ENCODE measurements at places on chromosomes 16 and 17.

GRCh38 chr16:50449800-50450199 lies 81.0 kb upstream of the BRD7 start:
- DNase-seq = no peak

GRCh38 chr17:16364625-16365024 lies 11.4 kb upstream of the CENPV start:
- DNase-seq = no peak

DNA sequence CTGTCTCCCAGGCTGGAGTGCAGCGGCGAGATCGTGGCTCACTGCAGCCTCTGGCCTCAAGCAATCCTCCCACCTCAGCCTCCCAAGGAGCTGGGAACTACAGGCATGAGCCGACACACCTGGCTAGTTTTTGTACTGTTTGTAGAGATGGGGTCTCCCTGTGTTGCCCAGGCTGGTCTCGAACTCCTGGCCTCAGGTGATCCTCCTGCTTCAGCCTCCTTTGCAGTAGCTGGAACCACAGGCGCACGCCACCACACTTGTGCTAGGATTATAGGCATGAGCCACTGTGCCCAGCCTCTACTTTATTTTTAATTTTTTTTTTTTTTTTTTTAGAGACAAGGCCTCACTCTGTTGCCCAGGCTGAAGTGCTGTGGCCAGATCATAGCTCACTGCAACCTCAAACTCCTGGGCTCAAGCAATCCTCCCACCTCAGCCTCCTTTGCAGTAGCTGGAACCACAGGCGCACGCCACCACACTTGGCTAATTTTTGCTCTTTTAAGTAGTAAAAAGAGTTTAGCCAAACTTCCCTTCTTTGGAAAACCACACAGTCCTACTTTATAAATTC lies 4.4 kb downstream of the NTAN1 start:
- no peak for DNase-seq

DNA sequence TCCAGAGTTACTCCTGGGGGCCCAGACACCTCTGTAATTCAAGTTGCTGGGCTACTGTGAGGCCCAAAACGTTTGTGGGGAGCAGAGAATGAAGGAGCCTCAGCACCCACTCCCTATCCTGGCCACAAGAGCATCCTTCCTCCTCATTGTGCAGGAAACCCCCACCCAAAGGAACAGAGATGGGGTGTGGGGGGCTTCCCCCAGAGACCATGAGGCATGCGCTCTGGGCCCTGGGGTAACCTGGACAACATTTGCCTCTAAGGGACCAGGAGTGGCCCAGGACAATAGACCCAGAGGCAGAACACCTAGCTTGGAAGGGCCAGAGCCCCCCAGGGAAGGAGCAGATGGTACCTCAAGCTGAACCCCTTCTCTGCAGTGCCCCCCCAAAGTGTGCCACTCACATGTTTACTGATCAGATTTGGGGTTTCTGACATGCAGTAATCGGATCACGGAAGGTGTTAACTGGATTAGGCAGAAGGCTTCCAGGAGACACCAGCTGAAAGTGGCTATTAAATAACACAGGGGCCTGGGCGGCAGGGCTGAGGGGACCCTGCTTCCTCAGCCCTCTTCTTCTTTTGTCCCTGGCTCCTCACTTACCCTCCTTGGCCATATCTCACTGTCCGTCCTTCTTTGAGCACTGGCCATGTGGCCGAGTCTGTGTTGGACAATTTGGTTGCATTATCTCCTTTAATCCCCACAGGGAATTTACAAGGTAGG lies 50.8 kb downstream of the SDK2 start:
- DNase-seq = no peak

All from DMS153 (cell line).